Spinal cord (tissue), 10 donors: ENCODE measurements at places on chromosomes 7 and 10. TPM values are rescaled to one million over a fixed set of nuclear protein-coding genes. Genes with fewer than 3 reads are reported as not detected.

Gene ACADSB
- 23.1 TPM for total RNA-seq

Gene AMPH
- total RNA-seq, result 37.3 TPM

Gene GPR85
- total RNA-seq, result 13.6 TPM

DNA sequence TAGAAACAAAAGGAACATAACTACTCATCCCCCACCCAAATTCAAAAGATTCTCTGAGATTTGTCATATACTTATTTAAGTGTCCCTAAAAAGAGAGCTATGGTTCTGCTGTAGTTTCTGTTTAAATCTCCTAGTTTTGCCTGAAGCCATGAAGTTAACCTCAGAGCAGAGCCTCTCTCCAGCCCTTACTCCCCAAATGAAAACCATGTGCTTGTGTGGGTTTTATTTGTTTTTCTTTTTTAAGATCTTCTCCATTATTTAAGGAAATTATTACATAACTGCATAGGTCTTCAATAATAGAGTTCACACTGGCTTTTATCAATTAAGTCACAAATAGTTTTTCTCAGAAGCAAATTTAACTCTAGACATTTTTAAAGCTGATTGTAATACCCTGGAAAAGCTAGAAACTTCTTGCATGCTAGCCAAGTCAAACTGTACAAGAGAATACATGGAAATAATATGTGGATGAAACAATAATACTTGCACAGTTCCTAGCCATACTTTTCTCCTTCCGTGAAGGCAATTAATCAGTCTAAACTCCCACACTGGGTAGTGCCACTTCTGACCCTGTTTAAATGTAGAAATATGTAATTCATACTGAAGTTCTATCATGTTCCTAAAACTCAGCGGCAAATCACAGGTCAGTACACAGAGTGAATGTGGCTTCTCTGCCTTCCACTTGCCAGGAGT, 579.7 kb downstream of the SUGCT start:
- no peak for DNase-seq

GRCh38 chr7:150855046-150855445, 2.7 kb downstream of the AOC1 start:
- no peak for DNase-seq

GRCh38 chr10:79387974-79388850, 40.9 kb downstream of the PPIF start:
- no peak for DNase-seq

- no peak for DNase-seq
These were observed 237.1 kb upstream of the NRP1 start for GRCh38 chr10:33571616-33572015.

DNA sequence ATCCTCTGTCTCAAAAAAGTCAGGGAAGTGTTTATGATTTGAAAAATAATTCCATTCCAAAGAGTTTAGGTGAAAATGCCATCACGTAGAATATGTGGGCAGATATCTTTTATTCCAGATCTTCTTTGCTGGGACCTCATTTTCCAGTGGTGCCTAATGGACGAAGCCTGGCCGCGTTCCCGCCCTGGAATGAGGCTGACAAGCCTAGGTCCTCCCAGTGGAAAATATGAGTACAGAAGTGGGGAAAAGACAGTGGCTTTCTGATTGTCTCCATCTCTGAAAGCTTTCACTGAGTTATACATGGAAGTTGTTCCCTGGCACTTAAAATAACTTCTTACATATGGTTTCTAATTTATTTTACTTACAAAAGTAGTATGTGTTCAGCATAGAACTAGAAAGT, 139.4 kb downstream of the TACC2 start:
- no peak for DNase-seq
